ENCODE measurements at places on chromosomes 3 and 15.
A peak's percentile ranks its signal among the peaks of the same experiment; 100 is the strongest.

- peak; percentile 12 for DNase-seq
Measured at GRCh38 chr3:69236812-69237707, 114.7 kb upstream of the LMOD3 start.

GRCh38 chr15:82624008-82624407 lies 23.2 kb downstream of the CPEB1 start:
- DNase-seq: no peak

GRCh38 chr3:54951405-54951804 lies 23.5 kb upstream of the LRTM1 start:
- DNase-seq: peak; percentile 64

DNA sequence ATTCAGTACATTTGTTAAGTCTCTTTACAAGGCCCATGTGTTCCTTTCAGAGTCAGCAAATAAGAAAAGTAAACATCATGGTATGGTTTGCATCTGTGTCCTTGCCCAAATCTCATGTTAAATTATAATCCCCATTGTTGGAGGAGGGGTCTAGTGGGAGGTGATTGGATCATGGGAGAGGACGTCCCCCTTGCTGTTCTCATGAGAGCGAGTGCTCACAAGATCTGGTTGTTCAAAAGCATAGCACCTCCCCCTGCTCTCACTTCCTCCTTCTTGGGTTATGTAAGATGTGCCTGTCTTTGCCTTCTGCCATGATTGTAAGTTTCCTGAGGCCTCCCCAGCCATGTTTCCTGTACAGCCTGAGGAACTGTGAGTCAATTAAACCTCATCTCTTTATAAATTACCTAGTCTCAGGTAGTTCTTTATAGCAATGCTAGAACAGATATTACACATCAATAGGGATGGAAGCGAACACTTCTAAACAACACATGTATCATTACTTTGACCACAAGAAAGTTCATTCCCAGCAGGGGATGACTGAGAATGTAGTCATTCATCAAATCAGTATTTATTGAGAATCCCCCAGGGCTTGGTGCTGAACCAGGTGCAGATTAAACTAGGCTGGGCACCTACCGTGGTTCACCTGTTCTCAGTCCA lies 4.1 kb downstream of the EFCAB12 start:
- peak; percentile 92 for DNase-seq

DNA sequence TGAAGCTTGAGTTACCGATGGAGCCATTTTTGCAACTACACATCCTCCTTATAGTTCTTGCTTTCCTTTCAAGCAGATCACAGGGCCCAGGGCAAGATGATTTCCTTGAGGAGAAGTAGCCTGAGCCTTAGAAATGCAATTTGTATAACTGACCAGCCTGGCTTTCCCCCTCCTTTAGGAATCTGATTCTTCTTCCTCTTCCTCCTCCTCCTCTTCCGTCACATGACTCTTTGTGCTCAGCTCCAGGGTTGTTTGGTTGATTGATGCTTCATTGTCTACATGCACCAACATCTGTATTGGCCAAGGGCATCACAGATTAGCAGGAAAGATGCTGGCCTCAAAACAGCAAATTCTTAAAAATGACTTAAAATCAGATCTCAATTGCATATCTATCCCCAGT lies 3.3 kb downstream of the SNAPC5 start:
- DNase-seq: no peak

- DNase-seq: no peak
Measured at GRCh38 chr3:65658401-65658800, 380.3 kb downstream of the MAGI1 start.

DNA sequence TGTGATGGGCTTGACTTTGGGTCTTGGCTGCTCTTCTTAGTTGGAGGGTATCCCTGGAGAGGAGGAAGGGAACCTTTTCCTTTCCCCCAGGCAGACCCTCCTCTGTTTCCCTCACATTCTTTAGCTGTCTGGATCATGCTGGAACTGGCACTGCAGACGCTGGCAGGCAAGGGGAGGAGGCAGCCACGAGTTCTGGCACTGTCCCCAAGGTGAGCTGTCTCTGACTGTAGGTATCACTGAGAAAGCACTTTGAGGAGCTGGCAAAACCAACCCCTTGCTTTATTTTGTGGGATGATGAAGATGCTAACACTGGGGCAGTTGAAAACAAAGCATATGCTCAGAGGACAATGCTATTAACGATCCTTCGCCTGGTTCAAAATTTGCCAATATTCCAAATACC lies 175.0 kb downstream of the SOX2 start:
- DNase-seq: no peak

DNA sequence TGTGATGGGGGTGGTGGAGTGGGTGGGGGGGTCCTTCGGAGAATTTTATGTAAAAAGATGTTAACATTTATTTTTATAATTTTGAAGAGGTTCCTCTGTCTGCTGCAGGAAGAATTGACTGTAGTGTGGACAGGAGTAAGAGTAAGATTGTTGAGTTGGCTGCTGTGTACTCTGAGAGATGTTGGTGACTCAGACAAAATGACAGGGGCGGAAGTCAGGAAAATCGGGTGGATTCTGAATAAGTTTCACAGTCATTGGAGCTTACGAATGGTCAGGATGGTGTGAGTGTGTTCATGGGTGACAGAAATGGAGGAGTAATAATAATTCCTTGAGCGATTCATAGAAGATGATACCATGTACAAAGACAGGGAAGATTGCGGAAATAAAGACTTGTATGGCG lies 420.0 kb downstream of the ROBO2 start:
- no peak for DNase-seq

- DNase-seq: no peak
Measured at GRCh38 chr3:148856384-148856783, 8.7 kb upstream of the CPA3 start.

DNA sequence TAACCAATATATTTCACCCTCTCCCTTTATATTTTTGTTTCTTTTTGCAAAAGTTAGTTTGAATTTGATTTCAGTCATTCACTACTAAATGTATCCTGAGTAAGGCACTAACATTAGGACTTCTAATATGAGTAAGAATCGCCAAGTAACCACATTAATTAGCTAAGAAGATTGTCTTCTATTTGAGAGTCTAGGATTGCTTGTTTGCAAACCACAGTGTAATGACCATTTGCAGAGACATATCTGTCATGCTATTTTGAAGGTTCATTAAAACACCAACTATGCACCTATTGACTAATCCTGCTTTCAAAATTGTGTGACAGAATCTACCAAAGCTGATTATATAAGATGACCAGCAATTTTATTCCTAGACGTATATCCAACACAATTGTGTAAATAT lies 5.3 kb upstream of the EID1 start:
- DNase-seq: no peak

GRCh38 chr3:126130981-126131745 lies 47.2 kb upstream of the SLC41A3 start:
- no peak for DNase-seq

GRCh38 chr3:120693439-120694171 lies 11.6 kb upstream of the HGD start:
- no peak for DNase-seq
